ENCODE measurements at places on chromosomes 13 and 19.

GRCh38 chr19:47107953-47108746 lies 5.4 kb downstream of the ZC3H4 start:
- no peak for DNase-seq

DNA sequence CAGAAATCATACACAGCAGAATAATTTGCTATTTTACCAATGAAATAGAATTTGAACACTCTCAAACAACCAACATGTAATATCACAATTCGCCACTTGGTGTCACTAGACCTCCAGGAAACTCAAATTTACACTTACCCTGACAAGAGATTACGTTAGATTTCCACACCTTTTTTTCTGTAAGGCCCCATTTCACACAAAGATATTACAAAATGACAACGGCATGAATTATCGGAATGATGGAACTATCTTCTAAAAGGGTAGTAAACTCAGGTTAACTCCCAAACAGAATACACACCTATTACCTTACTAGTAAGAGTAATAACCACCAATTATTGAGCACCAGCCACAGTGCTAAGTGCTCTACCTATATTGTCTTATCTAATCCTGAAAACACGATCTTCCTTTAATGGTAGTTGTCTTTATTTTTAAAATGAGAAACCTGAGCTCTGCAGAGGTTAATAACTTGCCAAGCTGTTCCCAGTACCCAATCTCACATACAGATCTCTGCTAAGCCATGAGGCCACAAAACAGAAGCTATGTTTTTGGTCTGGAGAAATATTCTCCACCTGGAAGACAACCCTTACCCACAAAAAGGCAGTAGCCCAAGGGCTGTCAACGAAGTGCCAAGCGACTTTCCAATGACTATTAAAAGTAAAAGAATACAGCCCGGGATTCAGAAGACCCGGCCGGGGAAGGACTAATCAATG lies 152.4 kb downstream of the DCLK1 start:
- DNase-seq = no peak

GRCh38 chr13:99418843-99419140 lies 82.5 kb upstream of the TM9SF2 start:
- DNase-seq = no peak

DNA sequence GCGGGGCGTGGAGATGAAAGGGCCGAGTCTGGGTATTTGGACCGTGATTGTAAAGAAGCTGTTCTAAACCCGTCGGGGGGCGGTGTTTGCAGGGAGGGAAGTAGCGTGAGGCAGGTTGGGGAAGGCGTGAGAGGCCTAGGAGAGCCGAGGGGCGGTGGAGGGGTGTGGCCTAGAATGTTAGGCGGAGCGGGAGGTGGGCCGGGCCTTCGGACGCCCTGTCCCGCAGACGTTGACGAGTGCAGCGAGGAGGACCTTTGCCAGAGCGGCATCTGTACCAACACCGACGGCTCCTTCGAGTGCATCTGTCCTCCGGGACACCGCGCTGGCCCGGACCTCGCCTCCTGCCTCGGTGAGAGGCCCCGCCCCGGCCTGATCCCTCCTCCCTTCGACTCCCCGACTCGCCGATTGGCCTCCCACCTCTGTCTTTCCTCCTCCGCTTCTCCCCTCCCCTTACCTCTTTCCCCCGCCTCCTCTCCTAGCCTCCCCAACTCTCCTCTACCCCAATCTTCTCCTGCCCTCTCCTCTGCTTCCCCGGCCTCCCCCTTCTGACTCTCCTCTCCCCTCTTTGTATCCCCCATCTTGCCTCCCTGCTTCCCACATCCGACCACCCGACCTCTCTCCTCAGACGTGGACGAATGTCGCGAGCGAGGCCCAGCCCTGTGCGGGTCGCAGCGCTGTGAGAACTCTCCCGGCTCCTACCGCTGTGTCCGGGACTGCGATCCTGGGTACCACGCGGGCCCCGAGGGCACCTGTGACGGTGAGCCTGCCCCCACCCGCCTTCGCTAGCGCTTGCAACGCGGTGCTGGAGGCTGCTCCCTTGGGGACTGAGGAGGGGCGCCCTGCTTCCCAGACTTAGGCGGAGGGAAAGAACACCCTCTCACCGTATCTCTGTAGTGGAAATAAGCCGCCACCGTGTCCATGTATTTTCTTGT lies 12.8 kb downstream of the LTBP4 start:
- no peak for DNase-seq

- no peak for DNase-seq
Observed at GRCh38 chr13:45683701-45684100, 18.4 kb upstream of the CBY2 start.

- DNase-seq = no peak
Observed at GRCh38 chr13:71979616-71980015, 112.6 kb upstream of the DACH1 start.

- no peak for DNase-seq
Observed at GRCh38 chr13:75202981-75203380, 279.0 kb downstream of the TBC1D4 start.

Measured in left lobe of liver (tissue), 2 donors.